H7 (cell line): ENCODE measurements at places on chromosomes 11 and 22.

DNA sequence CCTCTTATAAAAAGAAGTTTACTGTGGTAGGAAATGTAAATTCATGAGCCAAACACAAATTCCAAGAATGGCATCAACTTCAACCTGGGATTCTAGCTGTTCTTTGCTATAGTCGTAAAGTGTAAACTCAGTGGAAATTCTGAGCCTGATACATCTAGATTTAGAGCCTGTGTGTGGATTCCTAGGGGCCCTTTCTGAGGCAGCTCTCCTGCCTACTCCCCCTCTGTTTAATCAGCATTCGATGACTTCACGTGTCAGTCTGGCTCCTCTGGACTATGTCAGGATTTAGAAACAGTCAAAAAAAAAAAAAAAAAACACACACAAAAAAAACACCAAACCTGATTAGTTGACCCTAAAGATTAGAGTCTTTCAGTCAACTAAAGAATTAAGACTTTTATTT lies 93.1 kb upstream of the SC5D start:
- DNase-seq: peak; percentile 32

DNA sequence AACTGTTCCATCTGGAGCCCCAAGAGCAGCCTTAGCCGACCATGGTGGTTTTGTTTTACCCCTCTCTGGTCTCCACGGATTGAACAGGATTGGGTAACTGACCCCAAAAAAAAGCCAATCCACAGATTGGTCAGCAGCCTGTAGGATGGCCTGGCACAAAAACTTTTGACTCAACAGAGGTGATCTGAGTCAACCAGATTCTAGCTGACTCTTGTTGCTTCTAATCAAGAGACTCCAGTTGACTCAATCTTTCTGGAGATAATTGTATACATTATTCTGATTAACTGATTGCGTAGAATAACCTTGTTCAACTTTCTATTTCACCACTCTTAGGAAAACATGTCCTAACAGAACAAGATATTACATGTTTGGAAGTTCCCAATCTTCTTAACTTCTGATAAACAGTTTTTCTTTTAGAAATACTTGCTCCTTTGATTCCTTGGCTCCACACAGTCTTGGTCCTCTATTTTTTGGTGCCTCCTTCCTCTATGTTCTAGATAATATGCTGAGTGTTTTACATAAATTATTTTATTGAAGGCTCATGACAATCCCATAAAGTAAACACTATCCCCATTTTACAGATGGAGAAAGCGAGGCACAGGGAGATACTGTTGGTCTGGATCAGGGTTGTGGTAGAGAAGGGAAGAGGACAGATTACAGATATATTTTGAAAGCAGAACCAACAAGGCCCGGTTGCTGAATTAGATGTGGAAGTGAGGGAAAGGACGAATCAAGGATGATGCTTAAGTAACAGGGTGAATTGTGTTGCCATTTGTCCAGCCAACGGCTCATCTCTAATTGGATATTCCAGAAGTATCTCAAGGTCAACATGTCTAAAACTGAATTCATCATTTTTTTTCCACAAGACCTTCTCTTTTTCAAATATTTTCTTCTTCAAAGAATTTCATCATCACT lies 11.5 kb upstream of the ZC3H12C start:
- no peak for DNase-seq

- no peak for DNase-seq
These were observed 4.9 kb downstream of the MSANTD4 start for GRCh38 chr11:106017093-106017492.

DNA sequence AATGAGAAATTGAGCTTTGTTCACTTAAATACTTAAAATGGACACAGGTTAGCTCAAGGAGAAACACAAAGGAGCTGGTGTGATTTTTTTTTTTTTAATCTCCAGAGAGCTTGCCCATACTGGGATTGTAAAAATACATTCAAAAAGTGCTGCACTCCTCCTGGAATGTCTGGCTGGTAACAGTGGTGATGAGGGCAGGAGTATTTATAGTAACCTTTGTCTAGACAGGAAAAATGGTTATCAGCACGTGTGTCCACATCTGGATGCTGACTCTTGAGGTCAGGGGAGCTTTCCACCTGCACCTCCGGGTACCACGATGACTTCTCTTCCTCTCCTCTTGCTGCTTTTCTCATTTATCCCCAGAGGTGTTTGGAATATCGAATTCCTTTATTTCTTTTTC lies 30.1 kb downstream of the EXT2 start:
- no peak for DNase-seq

GRCh38 chr22:43150731-43151206 lies 590 bp upstream of the TSPO start:
- no peak for DNase-seq

- DNase-seq: no peak
These were observed 11.4 kb downstream of the SLC35F2 start for GRCh38 chr11:107847184-107847583.
